T-helper 22 cell (primary cell): ENCODE measurements at places on chromosomes 16 and 17.

DNA sequence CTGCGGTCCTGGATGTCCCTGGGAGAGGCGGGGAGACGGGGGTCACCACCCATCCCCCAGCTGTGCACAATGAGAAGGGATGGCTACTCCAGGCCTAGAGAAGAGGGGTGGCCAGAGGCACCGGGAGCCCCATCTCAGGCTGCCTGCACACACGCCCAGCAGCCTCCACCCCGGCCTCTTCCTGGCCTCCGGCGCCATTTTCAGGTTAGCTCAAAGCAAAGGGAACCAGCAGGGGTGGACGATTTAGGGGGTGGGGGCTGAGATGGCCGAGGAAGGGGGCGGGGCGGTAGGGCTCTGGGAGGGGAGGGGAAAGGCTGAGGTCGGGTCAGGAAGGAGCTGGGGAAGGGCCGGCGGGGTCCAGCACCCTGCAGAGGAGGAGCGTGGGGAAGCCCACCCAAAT, 42.8 kb downstream of the SRCIN1 start:
- DNase-seq = no peak

- DNase-seq = no peak
Measured at GRCh38 chr16:80654094-80654862, 113.5 kb downstream of the DYNLRB2 start.

GRCh38 chr17:71286625-71287024, 834.2 kb upstream of the SOX9 start:
- DNase-seq = no peak

DNA sequence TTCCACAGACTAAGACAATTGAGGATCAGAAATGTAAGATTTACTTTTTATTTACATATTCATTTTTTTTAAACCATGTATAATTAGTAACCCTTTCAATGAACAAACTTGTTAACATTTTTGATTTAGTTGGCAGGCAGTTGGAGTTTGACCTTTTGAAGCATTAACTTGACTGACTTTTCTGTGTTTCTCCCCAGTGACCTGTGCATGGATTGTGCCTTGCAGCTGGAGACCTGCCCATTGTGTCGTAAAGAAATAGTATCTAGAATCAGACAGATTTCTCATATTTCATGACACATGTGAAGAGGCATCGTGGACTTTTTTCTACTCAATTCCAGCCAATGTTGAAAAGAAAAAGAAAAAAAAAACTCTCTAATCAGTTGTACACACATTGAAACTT, 6.4 kb upstream of the ARL2BP start:
- DNase-seq = no peak

DNA sequence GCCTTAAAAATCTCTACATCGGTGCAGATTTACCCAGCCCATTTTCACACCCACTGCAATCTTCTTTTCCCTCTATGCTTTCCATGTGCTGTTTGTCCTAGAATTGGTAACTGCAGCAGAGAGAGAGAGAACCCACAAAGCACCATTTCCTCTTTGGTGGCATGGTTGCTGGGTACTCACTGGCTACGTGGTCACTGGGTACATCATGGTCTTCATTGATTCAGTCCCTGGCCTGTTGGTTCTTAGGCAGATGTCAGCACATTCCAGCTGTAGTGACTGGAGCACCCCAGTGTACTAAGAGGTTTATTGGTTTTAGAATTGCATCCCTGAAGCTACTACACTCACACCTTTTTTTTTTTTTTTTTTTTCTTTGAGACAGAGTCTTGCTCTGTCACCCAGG, 156.1 kb upstream of the CACNG5 start:
- no peak for DNase-seq

DNA sequence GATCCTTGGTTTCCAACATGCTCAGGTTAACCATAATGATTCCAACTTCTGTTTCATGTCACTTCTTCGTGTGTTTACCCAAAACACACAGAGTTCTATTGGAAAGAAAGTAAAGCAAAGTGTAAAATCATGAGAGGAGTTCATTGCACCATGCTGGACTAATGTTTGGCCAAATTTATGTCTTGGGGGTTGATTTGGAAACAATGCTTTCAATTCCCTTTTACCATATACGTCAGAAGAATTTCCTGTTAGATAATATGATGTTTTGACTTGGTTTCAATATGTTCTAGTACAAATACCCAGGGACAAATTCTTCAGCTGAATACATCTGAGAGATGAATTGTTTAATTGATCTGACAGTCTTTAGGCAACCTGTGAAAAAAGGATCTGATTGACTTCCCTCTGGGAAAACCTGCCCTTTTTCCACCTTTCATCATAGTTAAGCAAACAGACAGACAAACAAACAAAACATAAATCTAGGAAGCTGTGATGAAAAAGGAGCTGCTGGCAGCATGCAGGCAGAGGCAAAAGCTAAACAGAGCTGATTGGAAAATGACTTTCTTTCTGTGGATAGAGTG, 26.0 kb upstream of the MPHOSPH6 start:
- DNase-seq = no peak
